ENCODE measurements at places on chromosomes 1 and 21.
A peak's percentile ranks its signal among the peaks of the same experiment; 100 is the strongest.

DNA sequence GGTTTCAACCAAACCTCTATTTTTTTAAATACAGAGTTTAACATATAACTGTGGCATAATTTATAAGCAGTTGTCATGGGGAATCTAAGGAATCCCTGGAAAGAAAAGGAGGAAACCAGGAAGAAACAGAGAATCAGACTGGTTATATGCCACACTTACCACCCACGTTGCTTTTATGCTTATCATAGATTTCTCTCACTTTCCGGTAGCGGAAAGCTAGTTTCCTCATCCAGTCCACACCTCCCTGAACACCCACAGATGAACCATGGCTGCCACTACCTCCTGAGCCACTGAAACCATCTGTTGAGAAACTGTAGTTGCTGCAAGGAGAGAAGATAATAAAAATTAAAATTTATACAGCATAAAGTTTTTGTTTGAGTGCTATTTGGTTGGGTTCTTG lies 33.5 kb downstream of the XKR8 start:
- no peak for DNase-seq

DNA sequence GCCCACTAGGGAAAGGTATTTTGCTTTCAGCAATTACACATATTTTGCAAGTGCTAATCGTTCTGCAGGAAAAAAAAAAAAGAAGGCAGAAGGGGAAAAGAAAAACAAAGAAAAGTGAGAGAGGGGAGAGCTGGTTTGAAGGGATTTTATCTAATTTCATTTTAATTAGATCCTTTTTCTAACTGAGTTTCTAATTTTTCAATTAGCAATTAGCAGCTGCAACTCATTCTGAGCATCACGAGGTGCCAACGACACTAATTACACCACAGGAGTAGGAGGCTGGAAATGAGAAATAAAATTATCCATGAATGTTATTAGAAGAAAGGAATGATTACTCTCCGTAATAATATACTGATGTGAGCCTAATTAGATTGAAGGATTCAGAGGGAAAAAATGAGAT lies 481.0 kb upstream of the CAMK1G start:
- DNase-seq, result no peak

GRCh38 chr1:229625071-229625914 lies 629 bp downstream of the TAF5L start:
- peak; percentile 41 for DNase-seq

DNA sequence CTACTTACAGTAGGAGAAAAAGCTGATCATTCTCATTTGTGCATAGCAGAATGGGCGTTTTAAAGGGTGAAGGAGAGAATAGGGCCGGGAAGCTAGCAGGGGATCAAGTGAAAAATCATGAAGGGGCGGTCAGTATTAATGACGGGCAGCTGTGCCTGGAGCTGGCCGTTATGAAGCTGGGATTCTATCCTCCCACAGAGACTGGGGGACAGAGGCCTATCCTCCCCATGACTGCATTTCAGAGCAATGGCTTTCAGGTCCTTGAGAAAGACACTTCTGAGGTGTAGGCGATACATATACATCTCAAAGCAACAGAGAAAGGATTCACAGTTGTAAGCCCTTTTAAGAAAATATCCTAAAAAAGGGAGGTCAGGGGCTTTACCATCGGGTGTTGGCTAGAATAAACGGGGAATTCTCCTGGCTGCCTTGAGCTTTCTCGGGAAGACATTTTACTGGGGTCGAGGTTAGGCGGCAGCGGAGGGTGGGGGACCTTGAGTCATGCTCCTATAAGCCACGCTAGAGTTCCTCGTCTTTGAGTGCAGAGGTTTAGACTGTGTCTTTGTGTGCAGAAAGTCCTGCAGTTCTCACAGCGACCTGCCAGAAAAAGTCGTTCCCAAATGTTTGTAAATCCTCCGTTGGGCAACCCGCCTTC lies 559 bp upstream of the MTARC2 start:
- no peak for DNase-seq

DNA sequence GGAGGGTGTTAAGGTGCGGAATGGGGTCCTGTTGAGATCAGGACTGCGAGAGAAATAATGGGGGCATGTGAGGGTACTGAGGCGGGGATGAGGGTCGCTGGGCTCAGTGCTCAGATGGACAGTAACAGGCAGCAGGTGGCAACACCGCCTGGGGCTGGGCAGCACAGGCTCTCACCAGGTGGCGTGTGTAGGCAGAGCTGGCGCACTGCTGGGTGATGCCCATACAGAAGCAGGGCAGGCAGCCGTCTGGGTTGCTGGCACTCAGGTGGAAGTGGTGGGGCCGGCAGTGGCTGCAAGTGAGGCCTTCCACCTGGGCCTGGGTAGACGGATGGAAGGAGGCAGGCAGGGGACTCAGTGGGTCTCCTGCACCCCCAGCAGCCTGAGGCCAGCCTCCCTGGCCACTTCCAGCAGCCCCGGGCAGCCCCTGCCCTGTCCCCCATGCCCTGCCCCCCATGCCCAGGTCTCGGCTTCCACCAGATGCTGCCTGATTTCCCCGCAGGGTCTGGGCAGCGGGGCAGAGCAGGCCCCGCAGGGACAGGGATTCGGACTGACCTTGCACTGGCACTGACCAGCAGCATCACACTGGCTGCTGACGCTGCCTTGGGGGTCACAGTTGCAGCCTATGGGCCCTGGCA lies 60.5 kb downstream of the LDLRAD2 start:
- no peak for DNase-seq

DNA sequence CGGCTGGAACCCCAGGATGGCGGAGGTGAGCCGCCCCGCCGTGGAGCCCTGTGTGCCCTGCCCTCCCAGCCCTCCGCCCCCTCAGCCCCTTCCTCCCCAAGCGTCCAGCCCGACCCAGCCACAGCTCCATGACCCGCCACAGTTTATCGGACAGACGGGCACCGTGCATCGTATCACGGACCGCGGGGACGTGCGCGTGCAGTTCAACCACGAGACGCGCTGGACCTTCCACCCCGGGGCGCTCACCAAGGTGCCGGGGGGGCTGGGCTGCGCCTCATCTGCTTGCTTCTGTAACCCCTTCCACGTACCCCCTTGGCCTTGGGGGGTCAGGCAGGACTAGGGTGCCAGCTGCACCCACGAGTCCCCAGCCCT lies 6.6 kb upstream of the MMP23B start:
- DNase-seq, result no peak

GRCh38 chr1:83934550-83934949 lies 64.4 kb downstream of the TTLL7 start:
- DNase-seq, result no peak

- no peak for DNase-seq
Measured at GRCh38 chr1:192535916-192536664, 39.5 kb upstream of the RGS1 start.

GRCh38 chr1:170562646-170563338 lies 30.8 kb downstream of the GORAB start:
- peak; percentile 93 for DNase-seq

DNA sequence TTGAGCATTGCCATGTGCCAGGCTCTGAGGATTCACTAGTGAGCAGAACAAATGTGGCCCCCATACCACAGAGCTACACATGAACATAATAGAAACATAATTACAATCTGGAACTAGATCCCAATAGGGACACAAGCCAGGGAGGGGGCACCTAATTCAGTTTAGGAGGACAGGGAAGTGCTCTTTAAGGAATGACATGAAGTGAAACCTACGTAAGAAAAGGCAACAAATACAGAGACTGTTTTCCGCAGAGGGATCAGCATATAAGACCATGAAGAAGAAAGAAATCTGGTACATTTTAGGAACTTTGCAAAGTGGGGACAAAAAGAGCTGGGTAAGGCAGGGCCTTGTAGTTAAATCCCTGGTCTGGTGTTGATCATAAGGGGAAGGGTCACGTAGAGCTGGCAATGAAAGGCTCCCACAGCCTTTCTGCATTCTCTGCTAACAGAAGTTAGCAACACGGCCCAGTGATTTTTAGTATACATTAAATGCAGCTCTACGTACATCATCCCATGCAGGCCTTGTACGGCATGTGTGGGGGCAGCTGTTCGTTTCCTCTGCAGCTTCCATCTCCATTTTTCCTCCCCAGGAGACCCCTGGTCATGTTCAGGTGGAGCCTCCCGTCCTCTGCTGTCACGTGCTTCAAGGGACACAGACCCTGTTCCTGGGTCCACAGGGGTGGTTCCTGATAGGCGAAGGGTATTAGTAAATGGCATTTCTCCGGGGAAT lies 26.8 kb upstream of the SLC30A1 start:
- DNase-seq, result no peak

DNA sequence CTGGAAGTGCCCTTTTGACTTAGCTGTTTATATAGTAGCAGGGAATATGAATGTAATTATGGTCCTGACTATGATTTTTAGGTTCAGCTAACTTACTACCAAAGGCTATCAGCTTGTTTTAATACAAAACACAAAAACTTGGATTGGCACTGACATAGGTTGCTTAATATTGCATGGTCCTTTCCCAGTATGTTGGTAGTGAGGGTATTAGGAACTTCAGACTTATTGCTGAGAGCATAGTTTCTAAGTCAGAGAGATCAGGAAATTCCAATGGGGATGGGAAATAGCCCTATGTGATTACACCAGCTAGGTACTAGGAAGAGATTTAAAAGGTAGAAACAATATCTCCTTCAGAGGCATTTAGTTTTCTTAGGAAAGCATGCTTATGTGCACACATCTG lies 7.7 kb downstream of the ARID1A start:
- DNase-seq, result peak; percentile 30

- no peak for DNase-seq
Measured at GRCh38 chr1:117615474-117615873, 9.6 kb downstream of the TENT5C start.

DNA sequence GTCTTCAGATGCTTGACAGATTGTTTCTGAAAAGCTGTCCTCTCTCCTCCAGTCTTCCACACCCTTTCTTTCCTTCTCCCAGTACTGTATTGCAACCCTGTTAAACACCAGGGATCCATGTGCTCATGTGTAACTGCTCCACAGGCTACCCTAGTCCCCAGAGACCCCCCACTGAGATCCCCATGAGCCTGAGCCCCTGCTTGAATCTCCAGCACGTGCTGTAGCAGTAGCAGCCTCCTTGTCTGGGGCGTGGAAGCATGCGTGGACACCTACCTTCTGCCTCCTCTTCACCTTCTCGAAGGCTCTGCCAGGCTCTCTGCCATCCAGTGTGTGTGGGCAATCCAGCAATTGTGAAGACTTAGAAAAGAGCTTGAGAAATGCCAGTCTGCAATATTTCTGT lies 25.2 kb downstream of the GPR137B start:
- DNase-seq, result no peak

GRCh38 chr1:110728388-110729001 lies 53.8 kb upstream of the KCNA3 start:
- no peak for DNase-seq

- no peak for DNase-seq
Measured at GRCh38 chr1:102096162-102096561, 99.4 kb upstream of the OLFM3 start.

GRCh38 chr1:178101654-178102053 lies 7.8 kb downstream of the RASAL2 start:
- DNase-seq, result peak; percentile 53

DNA sequence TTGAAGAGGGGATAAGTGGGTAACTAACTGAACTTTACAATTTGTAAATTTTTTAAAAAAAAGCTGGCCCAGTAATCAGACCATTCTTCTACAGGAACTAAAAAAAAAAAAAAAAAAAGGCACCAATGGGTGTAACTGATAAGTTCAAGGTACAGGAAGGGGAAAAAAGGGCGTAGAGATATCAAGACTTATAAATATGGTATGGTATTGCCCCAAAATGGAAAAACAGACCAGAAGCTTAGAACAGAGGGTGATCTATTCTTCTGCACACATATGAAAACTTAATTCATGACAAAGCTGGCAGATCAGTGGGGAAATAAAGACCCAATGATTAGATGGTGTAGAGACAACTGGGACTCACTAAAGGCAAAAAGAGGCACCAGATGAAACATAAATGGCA lies 58.9 kb downstream of the LHX4 start:
- no peak for DNase-seq

DNA sequence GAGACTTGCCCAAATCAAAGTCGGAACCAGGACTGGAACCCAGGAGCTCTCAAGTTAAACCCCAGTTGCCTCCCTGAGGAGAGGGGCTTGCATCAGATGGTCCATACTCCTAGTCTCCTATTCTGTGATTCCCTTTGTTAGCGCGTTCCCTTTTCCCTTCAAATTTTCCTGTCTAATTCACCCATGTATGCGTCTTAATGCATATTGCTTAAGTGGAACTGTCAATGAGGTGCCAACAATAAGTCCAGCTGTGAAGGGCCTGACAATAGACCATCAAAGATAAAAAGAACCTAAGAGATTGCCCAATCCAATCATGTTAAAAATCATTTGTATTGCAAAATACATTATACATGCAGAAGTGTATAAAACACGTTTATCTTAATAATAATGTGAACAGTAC lies 634 bp upstream of the SPATA6 start:
- DNase-seq, result no peak

DNA sequence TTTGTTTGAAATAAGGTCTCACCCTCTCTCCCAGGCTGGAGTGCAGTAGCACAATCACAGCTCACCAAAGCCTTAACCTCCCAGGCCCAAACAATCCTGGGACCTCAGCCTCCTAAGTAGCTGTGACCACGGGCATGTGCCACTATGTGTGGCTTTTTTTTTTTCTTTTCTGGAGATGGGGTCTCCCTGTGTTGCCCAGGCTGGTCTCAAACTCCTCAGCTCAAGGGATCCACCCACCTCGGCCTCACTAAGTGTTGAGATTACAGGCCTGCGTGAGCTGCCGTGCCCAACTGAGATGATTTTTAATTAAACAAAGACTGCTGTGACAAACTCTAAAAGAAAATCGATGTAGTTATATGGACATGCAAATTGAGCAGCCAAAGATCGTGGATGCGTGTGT lies 768.4 kb upstream of the ADGRL2 start:
- DNase-seq, result no peak

DNA sequence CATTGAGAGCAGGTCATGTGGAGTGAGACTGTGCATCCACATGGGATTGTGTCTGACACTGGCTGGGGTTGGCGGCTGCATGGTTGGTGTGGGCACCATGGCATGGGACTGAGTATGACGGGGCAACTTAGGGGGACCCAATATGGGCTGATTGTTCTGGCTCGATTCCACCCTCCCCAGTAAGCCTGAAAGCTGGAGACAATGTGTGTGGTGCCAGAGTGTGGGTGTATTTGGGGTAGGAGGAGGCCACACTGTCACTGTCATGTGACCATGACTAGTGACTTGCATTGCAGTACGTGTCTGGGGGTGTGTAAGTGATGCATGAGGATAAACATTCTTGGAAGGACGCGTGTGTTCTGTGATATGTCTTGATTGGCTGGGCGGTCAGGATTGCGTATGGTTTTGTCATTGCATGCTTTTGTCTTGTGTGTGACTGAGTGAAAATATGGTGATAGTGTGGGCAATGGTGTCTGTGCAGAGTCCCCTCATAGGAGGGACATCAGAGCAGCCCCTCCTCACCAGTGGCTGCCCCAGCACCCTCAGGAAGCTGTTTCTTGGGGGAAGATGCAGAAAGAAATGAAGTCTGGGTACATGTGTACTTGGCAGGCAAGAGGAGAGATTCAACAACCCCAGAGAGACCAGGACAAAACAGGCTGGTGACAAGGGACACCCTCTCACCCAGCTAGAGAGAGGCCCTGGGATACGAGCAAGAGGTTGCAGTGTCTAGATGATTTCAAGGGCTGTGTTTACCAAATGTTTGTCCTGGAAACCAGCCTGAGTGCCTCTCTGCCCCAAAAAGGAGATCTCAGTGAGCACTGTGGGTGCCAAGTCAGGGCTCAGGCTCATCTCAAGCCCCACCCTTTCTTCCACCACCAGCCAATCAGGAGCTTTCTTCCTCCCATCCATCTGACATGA lies 36.3 kb downstream of the SDC3 start:
- no peak for DNase-seq

GRCh38 chr1:116817582-116818064 lies 63.4 kb downstream of the CD2 start:
- peak; percentile 47 for DNase-seq

All from fibroblast of skin of right biceps (primary cell).